ENCODE measurements at places on chromosomes 2 and 18.

- no peak for DNase-seq
These were observed 3.2 kb upstream of the SERPINE2 start for GRCh38 chr2:224042191-224042696.

- no peak for DNase-seq
These were observed 63.7 kb downstream of the COL4A3 start for GRCh38 chr2:227228061-227228667.

DNA sequence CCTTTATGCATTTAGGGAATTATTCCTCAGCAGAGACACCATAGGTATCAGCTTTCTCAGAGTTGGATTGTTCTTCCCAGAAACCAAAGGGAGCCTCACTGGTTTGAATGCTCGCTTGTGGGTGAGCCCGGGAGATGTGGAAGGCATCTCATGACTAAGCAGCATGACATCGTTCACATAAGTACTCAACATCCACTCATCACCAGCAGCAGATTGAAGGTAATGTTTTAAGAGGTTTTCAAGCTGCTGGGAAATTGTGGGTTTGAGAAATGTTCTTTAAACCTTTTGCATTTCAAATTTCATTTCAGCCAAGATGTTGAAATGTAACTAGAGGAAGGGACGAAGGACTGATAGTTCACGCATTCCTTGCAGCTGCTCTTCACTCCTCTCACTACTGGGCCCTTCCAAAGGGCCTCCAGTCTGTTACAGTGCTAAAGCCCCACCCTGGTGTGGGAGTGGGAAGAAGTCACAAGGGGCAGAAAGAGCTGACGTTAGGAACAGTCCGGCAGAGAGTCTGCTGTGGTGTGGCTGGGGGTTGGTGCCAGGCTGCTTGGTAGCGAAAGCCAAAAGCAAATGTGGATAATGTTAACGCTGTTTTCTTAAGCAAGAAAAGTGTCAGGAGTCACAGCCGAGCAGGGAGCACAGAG lies 324.5 kb upstream of the EPHA4 start:
- no peak for DNase-seq

DNA sequence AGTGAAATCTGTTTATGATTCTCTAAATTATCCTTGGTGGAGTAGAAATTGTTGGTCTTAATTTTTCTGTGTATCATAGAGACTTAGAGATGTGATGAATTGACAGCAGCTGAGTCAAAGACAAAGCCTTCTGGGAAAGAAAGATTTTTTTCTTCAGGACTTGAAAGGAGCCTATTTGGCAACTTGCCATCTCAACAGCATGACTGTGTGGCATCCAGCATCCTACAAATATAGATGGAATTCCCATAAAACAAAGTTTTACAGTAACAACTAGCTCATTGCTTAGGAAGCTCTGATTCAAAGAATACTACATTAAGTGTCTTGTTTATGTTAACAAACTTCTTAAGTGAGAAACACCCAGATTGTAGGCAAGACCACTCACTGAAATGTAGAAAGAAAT lies 79.2 kb upstream of the SETBP1 start:
- DNase-seq = no peak

DNA sequence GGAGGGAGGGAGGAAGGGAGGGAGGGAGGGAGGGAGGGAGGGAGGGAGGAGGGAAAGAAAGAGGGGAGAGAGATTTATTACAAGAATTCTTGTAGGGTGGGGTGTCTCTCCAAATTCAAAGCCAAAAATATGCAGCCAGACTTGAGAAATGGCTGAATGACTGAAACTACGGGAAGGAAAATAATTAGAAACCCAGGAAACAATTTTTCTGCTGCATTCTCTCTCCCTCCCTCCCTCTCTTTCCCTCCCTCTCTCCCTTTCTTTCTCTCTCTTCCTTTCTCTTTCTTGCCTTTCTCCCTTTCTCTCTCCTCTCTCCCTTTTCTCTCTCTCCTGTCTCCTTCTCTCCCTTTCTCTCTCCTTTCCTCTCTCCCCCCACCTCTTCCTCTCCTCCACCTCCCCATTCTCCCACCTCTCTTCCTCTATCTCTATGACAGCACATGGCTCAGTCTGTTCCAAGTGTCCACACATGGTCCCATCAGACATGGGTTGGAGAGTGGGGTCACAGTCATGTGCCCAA lies 218.7 kb downstream of the C1D start:
- DNase-seq = no peak

- no peak for DNase-seq
These were observed 324.6 kb downstream of the CCDC178 start for GRCh38 chr18:33115917-33116316.

DNA sequence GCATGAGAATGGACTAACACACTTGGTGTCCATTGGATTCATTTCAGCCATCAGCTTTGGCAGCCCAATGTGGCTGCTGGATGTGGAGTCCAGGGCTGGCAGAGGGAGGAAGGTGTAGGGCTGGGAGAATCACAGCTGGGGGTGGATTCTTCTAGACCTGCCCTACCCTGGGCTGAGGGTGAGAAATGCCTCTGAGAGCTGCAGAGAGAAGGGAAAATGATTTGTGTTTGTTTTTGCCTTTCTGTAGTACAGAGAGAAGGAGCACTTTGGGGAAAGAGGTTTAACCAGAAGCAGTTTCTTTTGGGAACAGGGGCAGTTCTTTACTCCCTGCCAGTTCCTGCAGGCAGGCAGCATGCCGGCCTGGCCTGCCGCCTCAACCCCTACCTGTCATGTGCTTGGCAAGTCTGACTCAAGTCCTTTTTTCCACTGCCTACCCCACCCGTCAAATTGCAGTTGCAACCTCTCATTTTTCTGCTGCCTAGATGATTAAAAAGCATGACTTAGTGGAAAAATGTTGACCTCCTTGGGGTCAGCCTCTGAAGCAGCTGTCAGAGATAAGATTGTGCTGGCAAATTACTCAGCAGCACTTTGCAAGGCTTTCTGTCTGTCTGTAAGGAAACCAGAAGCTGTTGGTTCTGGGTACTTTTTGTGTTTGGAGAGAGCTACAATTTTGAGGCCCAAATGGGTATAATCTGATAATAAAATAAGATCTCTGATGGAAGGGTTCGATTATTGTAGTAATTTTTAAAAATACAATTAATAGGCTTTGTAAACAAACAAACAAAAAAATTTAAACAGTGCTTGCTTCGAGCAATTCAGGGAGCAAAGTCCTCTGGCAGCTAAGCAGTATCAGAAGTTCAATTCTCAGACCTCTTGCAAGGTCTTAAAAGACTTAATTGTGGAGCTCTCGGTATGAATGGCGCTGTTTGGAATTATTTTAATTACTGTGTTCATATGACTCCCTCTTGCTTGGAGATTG lies 21.7 kb downstream of the LBH start:
- no peak for DNase-seq

- DNase-seq = no peak
These were observed 65.4 kb upstream of the TUBA3E start for GRCh38 chr2:130263606-130264005.

DNA sequence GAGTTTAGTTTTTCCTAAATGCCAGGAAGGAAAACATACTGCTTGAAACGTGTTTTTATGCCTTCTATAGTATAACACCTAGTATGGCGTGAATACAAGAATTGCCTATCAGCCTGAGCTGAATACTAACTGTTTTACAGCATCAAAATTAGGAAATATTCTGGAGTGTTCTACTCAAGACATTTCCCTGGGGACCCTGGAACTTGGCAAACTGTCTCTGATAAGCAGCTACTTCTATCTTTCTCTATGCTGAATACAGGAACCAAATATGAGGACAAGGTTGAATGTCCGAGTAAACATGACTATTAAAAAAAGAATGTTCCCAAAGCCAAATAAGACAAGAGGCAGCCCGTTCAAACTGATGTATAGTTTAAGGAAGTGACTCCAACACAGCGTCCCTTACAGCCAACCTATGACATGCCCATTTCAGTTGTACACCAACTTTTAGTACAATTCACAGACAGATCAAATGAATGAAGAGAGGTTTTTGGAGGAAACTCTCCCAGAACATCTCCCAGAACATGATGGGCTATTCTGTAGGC lies 951.3 kb upstream of the ACVR2A start:
- no peak for DNase-seq

DNA sequence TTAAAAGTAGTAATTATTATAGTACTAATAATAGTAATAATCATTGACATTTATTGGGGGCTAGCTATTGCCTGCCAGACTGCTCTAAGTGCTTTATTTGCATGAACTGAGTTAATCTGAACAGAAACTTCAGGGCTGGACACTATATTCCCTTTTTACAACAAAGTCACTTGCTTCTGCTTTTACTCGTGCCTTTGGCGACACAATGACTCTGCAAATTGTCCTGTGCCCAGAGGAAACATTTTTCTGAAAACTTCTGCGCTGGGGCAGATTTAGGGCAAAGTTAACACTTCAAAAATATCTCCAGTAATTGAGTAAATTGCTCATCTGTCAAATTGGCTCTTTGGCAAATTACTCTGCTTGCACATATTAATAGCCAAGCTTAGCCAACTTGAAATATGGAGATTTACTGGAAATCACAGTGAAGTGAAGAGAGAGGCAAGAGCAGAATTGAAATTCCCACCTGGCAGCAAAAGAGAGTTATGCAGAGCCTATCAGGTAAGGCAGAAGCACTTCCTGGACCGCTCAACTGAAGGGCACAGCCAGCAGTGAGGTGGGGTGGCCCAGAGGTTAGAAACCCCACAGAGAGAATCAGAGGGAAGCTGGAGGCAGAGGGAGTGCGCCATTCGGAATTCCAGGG lies 36.3 kb downstream of the BMP10 start:
- no peak for DNase-seq

DNA sequence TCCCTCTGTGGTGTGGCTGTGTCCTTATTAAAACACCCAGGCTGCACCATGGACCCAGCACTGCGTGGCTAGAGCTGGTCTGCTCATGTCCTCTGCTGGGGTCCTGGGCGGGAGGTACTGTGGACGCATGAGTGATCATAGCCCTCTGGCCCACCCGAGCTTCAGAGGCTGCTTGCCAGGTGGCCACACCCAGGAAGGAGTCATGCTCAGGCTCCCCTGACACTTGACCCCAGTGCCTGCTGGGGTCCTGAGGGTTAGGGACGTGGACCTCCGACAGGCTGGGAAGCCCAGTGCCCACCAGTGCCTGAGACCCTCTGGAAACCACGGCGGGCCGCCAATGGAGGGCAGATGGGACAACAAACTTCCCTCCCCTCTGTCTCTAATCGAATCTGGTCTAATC lies 66.3 kb upstream of the HS6ST1 start:
- no peak for DNase-seq

GRCh38 chr2:75500633-75501032 lies 60.1 kb downstream of the EVA1A start:
- no peak for DNase-seq

GRCh38 chr2:179745635-179746256 lies 115.7 kb downstream of the ZNF385B start:
- no peak for DNase-seq

- no peak for DNase-seq
These were observed 410.6 kb upstream of the FIGN start for GRCh38 chr2:164146441-164146840.

- DNase-seq = no peak
These were observed 266.9 kb downstream of the TNS1 start for GRCh38 chr2:217735899-217736298.

GRCh38 chr18:79639072-79639829 lies 40.4 kb upstream of the CTDP1 start:
- DNase-seq = no peak

DNA sequence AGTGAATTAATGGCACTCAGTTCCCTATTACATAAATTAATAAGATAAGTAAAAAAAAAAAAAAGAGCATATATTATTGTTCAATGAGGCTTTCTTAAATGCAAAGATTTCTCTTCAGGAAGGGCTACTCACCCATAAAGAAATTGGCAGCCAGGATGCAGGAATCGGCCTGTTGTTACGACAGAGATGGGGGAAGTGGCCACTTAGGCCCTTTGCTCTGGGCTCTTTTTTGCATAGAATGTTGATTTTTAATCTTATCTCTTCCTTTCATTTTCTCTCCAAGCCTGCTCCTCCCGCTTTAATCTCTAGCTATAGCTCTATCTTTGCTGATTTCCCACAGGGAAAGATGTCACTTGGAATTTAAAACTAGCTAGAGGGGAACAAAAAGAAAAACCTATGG lies 391.8 kb upstream of the CRIM1 start:
- DNase-seq = no peak

DNA sequence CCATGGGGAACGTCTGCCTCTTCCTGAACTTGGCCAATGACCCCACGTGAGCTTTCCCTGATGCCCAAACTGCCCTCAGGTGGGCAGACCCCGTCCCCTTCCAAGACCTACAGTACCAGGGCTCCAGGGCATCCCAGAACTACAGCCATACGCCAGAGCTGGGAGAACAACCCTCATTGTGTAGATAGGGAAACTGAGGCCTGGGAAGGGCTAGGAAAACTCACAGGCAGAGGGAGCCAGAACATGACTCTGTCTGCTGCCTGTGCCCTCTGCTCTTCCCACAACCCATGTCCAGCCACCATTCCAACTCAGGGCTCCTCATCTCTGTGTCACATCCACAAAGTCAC lies 16.8 kb upstream of the ANKRD53 start:
- no peak for DNase-seq

GRCh38 chr2:204691911-204692510 lies 146.7 kb downstream of the PARD3B start:
- no peak for DNase-seq

GRCh38 chr2:46040563-46041155 lies 256.5 kb upstream of the EPAS1 start:
- no peak for DNase-seq

DNA sequence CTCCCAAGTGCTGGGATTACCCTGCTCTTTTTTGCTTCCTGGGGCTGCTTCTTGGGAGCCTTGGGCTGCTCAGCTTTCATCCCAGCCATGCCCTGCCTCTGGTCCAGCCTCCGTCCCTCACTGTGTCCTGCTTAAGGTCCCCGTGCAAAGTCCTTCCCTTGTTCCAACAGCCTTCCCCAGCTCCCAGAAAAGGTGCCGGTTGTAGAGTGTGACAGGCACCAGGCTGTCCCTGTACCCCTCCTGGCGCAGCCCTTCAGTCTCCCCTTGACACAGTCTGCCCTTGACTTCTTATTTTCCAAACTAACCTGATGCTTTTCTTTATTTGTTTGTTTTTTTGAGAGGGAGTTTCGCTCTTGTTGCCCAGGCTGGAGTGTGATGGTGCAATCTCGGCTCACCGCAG lies 20.1 kb upstream of the ALPI start:
- DNase-seq = no peak

- no peak for DNase-seq
These were observed 12.4 kb upstream of the GPD2 start for GRCh38 chr2:156423674-156424282.

GRCh38 chr2:238706673-238707072 lies 141.2 kb upstream of the TWIST2 start:
- no peak for DNase-seq

GRCh38 chr2:141676139-141676538 lies 454.7 kb downstream of the LRP1B start:
- no peak for DNase-seq

GRCh38 chr2:19894134-19894792 lies 7.5 kb downstream of the TTC32 start:
- DNase-seq = no peak
